ENCODE measurements at places on chromosomes 7 and 10.

DNA sequence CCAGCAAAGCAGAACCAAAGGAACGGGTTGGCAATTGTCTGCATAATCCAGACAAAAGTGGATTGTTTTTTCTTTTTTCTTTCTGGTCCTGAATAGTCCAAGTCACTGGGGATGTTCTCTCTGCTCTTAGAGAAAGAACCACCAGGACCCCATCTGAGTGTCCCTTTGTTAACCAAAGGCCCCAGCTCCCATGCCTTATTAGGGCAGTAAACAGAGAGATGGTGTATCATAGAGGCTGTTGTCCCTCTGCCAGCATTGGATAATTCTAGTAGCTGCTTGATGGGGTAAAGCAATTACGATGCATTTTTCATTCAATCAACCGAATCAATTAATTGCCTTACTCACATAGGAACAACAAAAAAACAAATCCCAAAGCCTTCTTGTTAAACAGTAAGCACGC is 213.0 kb downstream of the BUB3 start:
- DNase-seq: no peak

DNA sequence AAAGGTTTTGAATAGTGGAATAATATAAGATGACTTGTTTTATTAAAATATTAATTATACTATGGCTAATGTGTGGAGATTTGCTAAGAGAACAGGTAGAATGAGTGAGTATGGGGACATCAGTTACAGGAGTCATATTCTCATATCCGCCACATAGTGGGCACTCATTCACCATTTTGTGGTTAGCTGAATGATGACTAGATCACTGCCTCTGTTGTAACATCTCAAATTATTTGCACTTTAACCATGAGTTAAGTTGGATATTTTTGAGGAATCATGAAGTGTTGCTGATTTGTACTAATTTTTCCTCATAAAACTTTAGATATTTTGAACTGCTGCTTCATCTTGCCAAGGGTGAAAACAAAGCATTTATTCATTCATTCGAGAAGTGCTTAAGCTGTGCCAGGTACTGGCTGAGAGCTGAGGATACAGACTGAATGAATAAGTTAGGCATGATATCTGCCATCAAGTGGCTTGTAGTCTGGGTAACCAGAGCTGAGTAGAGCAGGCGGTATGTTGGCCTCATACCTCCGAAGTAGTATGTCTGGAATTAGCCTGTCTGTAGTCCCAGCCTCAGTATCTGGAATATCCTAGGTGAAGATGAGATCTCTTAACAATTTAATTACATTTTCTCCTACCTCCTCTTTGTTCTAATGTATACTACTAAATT is 100.5 kb downstream of the ZEB1 start:
- no peak for DNase-seq

DNA sequence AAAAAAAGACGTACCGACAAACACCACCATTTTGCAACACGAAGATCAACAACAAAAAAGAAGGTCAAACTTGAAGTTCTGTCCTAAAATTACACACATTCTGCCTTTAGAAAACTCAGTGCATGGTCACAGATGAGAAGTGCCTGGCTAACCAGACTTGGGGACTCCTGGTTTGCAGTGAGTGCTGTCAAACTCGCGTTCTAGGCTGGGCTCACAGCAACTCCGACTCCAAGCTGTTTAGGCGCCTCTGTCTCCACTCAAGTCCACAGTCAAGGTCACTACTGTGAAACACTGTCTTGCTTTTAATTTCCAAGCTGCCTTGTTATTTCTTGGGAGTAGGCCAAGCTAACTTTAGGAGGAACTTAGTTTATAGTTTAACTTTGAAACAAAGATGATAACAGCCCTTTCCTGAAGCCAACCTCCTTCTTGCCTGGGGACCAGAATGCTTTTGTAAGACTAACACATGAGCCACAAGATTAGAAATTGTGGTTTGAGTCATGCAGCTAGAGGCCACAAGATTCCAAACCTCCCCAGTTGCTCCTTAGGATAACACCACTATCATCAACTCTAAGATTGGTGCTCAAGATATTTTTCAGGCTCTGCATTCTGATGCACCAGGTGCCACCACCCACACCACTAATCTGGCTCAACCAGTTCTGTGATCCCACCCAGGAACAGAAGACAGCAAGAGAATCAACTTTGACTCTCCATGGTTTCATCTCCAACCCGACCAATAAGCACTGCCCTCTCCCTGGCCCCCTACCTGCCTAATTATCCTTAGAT is 1.1 kb upstream of the DNAAF5 start:
- DNase-seq: peak; percentile 8

GRCh38 chr10:92265687-92266258 is 25.1 kb downstream of the CPEB3 start:
- no peak for DNase-seq

Measured in posterior vena cava (tissue), 2 donors.